ENCODE measurements at places on chromosomes 11 and 22.

- no peak for DNase-seq
Measured at GRCh38 chr22:24502034-24502433, 6.9 kb downstream of the UPB1 start.

- no peak for DNase-seq
Measured at GRCh38 chr22:29011240-29012100, 50.2 kb downstream of the C22orf31 start.

GRCh38 chr11:34988294-34989255 is 72.2 kb downstream of the PDHX start:
- no peak for DNase-seq

- DNase-seq, result peak; percentile 73
Measured at GRCh38 chr22:38941488-38941987, 15.9 kb upstream of the APOBEC3A start.

GRCh38 chr22:33659448-33659847 is 260.8 kb downstream of the LARGE1 start:
- DNase-seq, result no peak

- DNase-seq, result peak; percentile 49
Measured at GRCh38 chr11:116224154-116224888, 548.5 kb downstream of the BUD13 start.

All from stimulated activated CD4-positive, alpha-beta T cell treated with anti-CD3 and anti-CD28 coated beads, Interleukin-2, amount 100 ng/mL, for 24 hours (primary cell).